HT1080 (cell line): ENCODE measurements at places on chromosomes 4 and X.

DNA sequence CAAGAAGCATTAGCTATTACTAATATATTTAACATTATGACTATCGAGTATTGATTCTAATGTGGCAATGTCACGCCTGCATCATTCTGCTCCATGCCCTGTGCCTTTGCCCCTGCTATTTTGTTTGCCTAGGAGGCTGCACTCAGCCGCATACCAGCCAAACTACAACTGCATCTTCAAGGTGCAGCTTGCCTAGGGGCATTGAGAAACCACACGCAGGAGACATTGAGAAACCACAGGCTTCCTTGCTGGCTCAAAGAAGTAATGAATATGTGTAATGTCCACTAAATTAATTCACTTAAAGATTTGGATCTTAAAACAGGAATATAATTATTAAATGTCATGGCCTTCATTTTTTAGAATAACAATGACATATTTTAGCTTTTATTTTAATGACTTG, 683.6 kb upstream of the TENM3 start:
- no peak for DNase-seq

DNA sequence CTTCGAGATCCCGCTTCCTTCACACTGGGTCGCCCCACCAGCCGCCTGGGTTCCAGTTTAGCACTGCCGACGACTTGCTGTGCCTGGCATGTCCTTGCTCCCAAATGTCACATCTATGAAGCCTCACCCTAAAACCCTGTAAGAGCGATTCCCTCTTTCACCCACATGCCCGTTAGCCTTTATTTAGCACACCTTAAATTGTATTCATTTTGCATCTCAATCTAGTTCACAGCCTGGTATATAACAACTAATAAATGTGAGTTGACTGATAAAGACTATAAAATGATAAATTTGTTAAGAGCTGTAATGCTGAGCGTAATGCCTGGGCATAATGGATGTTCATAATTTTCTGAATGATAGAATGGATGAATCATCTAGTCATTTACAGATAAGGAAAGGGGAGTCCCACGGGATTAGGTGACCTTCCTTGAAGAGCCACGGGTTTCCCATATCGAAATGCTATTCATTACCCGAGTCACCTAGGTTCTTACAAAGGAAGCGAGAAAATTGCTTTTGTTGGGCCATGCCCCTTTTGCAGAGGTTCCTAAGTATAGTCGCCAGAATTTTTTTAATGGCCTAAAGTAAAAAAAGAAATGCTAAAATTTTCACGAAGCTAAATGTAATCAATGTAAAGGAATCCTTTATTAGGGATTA, 1.1 kb upstream of the AP1S2 start:
- DNase-seq: no peak

DNA sequence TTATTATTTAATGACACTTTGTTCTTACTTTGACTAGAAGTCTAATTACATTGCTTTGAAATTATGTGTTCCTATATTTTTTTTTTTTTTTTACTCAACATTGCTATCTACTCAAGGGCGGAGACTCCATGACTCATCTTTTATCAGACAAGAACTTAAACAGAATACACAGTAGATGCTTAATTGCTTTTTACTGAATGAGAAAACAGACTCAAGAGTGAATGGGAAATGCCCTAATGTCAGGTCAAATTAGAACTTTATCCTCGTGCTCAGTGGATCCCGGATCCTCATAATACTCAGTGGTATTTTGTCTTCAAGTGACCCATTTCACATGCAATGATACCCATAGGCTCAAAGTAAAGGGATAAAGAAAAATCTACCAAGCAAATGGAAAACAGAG, 954.5 kb upstream of the IGFBP7 start:
- no peak for DNase-seq

- DNase-seq: no peak
Measured at GRCh38 chr4:14193601-14194000, 566.1 kb upstream of the BOD1L1 start.

DNA sequence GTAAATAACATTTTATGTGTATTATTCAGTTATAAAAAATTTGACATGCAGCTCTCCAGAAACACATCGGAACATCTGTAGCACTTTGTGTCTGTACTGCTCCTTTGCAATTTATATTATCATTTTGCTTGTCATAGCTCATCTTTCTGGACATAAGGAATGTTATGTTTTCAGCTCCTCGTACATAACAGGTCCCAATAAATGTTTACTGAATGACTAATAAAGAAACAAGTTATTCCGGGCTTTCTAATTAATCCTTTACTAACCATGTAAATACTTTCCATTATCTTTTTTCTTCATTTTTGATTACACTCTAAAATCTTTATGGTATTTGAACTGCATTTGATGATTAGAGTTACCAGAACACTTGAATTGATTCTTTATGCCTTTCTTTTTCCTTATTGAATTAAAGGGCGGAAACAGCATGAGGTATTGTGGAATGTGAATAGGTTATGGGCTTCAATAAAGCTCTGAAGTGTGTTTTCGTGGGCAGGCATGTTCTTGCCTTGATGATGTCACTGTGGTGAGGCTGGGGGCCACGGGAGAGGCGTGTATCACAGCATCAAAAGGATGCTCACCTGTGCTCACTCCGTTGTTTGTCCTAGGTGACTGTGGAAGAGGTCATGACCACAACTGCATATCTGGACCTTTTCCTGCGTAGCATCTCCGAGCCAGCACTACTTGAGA, 131.6 kb downstream of the GATB start:
- DNase-seq: no peak

GRCh38 chr4:8600266-8600665, 7.7 kb downstream of the CPZ start:
- DNase-seq: no peak

- peak; percentile 59 for DNase-seq
Measured at GRCh38 chrX:116499780-116500179, 37.0 kb upstream of the CT83 start.

DNA sequence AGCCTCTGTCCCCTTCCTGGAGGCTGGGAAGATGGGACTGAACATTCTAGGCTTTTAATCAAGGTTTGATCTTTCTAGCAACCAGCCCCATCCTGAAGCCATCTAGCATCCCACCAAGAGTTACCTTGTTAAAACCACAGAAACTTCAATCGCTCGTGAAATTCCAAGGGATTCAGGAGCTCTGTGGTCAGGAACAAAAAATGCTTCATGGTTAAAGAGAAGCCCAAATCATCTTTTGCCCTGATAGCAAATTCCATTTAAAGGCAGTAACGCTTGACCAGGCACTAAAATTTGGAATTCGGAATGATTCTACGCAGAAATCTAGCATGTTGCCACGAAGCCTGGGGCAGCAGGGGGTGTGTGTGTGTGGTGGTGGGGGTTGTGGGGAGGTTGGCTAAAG, 47.8 kb downstream of the CASP6 start:
- no peak for DNase-seq

- DNase-seq: peak; percentile 43
Measured at GRCh38 chr4:74623041-74623440, 171.3 kb downstream of the BTC start.

DNA sequence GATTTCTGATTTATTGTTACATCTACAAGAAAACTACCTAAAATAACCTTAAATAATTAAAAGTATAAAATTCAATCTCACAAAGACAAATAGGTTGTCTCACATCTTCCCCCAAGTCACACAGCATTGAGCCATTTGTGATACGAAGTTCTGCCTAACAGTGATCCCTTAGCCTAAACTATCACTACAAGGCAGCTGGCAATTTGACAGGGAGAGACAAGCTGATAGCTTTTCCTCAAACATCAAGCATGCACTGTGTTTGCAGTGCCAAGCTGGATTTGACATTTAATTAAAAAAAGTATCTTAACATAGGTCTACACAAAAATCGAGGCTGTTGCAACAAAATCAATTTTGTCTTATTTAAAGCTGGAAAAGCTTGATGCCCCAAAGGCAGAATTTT, 464.7 kb upstream of the TRAM1L1 start:
- no peak for DNase-seq

DNA sequence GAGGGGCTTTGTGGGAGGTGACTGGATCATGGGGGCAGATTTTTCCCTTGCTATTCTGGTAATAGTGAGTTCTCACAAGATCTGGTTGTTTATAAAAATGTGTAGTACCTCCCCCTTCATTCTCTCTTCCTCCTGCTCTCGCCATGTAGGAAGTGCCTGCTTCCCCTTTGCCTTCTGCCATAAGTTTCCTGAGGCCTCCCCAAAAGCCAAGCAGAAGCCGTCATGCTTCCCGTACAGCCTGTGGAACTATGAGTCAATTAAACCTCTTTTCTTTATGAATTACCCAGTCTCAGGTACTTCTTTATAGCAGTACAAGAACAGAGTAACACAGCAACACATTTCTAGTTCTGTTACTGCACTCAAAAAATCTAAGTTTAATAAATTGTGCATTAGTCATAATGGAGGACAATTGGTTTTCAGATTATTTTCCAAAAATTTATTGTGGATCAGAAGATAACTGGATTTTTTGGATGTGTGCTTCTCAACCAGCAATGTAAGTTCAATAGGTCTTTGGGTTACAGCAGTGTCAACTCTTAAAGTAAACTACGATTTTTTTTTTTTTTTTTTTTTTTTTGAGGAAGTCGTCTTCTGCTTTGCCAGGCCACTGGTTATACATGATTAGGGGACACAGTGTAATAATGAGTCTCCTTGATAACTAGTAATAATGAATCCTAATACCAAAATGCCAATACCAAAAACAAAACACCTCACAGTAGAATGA, 69.9 kb downstream of the CHIC2 start:
- no peak for DNase-seq

DNA sequence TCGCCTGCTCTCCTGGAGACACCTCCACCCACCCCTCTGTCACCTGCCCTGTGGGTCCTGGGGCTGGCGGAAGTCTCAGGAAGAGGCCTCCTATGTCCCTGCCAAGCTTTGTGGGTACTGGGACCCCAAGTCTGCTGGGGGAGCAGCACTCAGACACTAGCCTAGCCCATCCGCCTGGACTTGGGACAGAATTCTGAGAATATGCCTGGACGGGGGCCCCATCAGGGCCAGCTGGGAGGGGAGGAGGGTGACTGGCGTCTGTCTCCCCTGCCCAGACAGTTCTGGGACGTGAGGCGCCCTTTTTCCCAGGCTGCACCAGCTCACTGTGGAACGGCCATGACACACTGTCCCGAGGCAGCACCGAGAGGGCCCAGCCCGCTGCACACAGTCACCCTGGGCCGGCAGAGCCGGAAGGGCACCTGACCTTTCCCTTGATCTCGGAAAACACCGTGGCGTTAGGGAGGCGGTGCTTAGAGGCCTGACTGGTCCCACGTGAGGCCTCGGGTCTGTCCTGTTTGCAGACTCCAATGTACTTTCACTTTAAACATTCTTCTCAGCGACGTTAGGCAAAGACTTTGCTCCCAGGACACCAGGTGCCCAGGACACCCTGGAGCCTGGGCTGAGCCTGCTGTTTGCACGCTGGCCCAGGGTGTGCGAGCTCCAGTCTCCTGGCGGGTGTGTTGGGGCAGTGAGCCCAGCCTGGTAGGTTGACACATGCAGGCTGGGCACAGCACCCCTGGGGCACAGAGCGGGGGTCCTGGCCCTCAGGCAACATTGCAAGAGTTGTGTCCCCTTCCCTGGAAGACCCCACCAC, 700 bp downstream of the SLC26A1 start:
- DNase-seq: no peak

DNA sequence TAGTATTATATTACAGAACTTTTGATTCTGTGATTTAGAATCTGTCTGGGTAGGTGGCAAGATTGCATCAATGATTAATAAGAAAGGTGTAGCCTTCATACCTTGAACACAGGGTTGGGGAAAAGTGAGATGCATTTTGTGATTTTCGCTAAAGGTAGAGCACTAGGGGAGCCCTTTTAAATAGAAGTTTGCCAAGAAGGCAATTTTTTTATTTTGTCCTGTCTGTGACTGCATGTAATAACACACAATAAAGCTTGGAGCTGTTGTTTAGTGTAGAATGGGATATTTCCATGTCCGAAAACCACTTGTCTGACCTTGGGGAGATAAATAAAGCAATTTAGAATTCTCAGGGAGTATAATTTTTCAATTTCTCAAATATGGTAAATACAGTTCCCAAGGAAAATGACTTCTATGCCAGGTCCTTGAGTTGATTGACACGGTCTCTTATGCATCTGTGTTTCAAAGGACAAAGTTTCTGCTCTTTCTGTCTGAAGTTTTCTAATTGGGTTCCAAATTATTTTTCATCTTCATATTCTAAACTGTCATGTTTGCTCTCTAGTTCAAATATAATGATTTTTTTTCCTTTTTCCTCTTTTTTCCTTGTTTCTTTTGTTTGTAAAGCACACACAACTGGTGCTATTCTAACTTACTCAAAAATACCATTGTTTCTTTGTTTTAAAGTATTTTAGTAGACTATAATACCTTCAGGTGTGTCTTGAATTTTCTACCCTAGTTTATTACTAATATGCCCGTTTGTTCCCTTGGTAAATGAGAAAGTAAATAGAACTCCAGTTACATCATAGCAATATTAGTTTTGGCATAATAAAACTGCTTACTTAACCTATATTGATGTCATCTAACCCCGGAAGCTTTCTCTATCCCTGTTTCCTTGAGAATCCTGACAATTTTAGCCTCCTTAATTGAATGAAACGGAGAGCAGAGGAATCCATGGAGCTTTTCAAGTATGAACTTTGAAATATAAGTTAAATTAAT, 87.8 kb upstream of the BMPR1B start:
- no peak for DNase-seq

GRCh38 chr4:125484912-125485311, 170.2 kb downstream of the FAT4 start:
- DNase-seq: no peak

GRCh38 chrX:17617806-17618205, 119.5 kb upstream of the SCML1 start:
- no peak for DNase-seq

DNA sequence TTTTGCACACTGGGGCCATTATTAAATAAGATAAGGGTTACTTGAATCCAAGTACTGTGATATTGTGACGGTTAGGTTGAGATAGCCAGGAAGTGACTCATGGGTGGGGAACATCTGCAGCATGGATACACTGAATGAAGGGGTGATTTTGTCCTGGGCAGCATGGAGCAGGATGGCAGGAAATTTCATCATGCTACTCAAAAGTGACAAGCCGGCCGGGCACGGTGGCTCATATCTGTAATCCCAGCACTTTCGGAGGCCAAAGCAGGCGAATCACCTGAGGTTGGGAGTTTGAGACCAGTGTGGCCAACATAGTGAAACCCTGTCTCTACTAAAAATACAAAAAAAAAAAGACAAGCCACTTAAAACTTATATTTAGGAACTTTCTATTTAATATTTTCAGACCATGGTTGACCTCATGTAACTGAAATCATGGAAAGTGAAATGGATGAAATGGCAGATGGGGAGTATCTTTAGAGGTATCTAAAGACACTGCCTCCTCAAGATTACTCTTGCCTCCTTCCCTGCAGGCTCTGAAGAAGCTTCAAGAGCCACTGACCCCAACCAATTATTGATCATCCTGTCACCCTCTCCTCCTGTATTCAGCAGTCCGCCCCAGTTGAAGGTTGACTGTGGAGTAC, 3.9 kb upstream of the TRIM60 start:
- DNase-seq: peak; percentile 81

GRCh38 chr4:94595880-94596483, 144.2 kb downstream of the PDLIM5 start:
- DNase-seq: peak; percentile 28

- no peak for DNase-seq
Measured at GRCh38 chr4:165294907-165295306, 32.6 kb upstream of the MSMO1 start.
